ENCODE measurements at places on chromosomes 1 and 21. TPM values are rescaled to one million over a fixed set of nuclear protein-coding genes. Genes with fewer than 3 reads are reported as not detected.

DNA sequence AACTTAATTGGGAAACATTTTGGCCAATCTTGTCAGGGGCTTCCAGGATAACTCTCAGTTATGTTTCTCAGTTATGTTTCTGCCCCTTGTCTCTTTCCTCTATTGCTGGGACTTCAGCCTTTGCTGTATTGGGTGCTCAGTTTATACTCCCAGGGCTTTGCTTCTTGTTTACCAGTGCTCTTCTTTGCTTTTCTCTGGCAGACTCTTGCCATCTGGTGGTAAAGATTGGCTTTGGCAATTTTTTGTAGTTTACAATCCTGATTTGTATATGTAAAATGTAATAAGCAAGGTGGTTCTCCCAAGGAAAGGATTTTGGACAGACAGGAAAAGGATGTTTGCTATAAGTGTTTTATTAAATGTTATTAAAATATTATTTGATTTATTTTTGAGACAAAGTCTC lies 37.9 kb downstream of the FABP3 start:
- DNase-seq: no peak

DNA sequence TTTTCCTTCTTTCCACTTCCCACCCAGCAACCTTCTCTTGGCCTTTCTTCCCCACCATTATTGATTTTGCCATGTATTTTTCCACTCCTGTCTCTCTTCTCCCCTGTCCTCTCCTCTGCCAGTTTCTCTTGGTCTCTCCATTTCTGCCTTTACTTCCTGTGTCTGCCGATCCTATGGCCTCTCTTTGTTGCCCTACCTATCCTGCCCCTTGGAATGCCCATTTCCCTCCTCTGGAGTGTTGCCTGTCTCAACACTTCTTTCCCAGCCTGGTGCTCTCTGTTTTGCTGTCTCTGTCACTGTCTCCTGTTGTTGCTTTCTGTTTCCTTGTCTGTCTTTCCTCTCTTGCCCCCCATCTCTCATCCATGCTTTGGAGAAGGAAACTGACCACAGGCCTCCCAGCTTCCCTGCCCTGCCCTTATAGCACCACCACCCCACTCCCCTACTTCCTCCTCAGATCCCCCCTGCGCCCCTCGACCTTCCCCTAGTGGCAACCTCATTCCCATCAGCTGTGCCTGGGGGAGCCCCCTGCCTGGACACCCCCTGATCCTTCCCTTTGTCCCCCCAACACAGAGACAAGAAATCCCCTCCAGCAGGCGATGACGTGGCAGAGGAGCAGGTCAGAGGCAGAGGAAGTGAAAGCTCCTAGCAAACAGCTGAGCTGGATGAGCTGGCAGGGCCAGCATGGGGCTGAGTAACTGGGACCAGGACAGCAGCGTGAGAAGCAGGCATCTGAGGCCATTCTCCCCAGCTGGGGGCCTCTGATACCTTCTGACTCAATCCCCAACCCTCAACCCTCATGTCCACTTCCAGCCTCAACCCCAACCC lies 6.6 kb upstream of the ETV3L start:
- DNase-seq: no peak

DNA sequence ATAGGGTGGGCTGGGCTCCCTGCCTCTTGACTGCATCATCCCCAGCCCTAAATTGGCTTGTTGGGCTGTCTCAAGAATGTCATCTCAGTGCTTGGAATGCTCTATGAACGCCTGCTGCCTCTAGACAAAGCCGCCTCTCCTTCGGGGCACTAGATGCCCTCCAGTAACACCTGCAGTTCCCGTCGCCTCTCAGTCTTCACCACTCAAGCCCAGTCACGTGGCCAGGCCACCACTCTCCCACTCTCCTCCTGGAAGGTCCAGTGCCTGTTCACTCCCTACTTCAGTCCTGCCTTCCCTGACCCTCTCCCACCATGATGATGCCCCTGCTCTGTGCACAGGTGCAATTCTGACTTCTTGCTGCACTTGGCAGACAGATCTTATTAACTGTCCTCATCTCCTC lies 7.0 kb downstream of the TAS1R2 start:
- DNase-seq: no peak

GRCh38 chr1:23563003-23563402 lies 3.7 kb upstream of the ID3 start:
- DNase-seq: no peak

DNA sequence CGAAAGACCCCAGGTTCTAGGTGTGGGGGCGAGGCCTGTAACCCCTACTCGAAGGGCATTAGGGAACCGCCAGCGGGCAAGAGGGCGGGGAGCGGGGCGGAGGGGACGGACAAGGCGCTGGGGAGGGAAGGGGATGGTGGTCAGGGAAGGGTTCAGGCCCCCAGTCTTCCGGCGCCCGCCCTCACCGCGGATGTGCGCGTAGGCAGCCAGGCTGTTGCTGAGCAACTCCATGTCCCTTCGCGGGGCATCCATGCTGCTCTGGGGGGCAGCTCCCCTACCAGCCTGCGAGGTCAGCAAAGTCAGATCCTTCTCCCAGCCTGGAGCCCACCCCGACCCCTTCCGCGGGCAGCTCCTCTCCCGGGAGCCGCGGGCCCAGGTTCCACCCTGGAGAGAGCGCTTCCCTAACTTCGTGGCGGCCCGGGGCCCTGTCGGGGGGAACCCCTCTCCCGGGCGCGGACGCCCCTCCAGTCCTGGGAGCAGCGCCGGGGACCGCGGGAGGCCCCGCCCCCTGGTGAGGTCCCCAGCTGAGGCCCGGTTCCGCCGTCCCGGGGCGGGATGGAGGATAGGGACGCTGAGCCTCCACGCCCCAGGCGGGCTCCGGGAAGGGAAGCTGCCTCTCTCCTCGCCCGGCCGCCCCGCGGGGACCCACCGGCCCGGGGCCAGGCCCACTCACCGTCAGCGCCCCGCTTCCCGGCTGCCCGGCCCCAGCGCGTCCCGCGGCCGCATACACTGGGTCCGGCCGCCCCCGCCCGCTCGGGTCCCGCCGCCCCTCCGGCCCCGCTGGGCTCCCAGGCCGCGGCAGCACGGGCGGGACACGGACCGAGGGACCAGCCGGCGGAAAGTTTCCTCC lies 434 bp downstream of the EVA1B start:
- no peak for DNase-seq

Gene NPHS2
- total RNA-seq: not detected

- no peak for DNase-seq
These were observed 12.2 kb downstream of the ATP1A4 start for GRCh38 chr1:160163615-160164014.

DNA sequence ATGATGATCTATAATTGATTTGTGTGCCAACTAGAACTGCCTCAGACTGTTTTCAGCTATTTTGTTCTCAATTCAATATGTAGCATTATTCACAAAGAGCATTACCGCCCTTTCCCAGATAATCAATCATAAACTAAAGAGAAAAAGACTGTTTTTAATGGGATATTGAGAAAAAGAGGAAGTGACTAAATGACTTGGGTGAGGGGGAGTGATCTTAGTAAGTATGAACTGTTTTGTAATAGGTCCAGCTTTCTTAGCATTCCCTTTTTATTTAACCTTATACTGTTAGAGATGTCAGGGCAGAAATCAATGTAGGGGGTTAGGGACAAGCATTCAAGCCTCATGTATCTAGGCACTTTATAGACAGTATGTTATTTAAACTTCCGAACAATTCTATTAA lies 157.8 kb upstream of the DPYD start:
- DNase-seq: no peak

Gene ALPL
- total RNA-seq: 4.4 TPM

DNA sequence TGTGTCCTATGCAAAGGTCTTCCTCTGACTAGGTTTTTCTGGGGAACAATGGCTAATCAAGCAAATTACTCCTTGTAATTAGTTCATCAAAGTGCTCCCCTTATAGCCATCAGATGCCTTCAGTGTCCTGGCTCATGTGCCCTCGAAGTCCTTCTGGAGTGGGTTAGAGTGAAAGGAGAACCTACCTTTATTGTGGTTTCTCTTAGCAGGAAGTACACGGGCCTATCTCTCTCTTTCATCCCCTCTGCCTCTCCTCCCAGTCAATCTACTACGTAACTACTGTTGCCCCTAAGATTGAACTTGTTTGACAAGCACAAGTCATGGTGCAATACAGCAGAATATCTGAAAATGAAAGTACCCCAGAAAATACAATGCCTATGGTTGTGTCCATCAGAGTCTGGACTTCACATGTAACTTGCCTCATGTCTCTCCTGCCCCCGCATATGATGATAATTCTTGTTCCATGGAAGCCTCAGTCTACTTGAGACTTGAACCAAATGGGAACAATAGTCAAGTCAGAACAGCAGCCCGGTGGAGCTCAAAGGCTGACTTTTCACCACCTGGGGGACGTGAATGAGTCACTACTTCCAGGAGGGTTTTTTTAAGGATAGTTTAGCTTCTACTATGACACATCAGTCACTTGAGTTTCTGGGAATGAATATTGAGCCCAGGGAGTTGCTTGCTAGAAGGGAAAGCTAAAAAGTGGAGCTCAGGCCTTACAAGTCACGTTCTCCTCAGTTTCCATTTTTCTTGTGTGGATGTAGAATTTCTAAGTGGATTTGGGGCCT lies 243.6 kb downstream of the TNR start:
- DNase-seq: no peak

GRCh38 chr1:155694167-155694566 lies 5.3 kb downstream of the DAP3 start:
- DNase-seq: no peak

GRCh38 chr1:42324398-42325013 lies 10.5 kb downstream of the FOXJ3 start:
- no peak for DNase-seq

DNA sequence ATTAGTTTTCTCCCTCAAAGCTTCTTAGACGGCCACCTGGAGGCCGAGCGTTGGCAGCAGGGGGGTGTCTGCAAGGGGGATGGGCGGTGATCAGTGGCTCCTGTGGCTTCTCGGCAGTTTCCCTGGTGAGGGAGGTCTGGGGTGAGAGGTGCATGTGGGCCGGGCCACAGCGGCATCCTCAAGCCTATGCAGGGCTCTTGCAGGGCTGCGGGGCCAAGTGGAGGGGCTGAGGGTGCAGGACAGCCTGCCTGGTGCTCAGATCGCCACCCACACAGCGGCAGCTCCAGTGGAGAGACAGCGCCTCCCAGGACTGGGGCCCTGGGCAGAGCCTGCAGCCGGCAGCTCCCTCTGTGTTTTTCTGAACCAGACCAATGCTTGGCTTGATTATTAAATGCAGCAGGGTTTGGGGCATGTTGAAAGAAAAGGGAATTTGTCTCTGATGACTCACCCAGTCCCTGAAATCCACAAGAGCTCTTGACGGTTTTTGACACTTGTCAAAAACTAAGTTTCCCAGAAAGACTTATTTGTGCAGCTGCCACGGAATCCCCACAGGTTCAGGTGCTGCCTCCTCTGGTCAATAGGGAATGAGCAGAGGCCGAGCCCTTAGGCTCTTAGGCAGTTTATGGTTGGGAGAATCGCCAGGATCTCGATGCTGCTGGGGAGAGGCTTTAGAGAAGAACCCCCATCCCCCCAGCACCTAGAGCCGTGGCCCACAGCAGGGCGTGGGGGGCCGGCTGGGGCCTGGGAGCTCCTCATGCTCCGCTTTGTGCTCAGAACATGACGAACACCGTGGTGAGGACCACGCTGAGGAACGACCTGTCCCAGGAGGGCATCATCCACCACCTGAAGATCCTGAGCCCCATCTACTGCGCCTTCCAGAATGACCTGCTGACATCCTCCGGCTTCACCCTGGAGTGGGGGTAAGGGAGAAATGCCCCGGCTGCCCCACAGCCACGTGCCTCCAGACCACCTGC lies 54.7 kb downstream of the UMODL1 start:
- DNase-seq: no peak

DNA sequence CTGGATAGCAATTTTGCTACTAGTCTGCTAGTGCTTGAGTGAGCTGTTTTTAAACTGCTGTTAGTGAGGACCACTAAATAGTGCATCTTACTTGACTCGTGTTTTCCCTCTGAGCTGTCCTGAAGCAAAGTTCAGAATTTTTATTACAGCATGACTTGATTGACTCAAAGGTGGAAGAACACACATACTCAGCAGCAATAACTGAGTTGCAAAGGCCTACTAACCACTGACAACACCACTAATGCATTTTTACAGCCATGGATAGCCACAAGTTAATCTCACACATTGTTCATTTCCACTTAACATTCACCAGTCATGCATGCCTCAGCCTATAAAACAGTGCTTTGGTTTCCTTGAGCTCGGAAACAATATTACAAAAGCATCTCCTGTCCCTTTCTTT lies 148.7 kb downstream of the RUNX1 start:
- no peak for DNase-seq

- no peak for DNase-seq
These were observed 758.5 kb upstream of the NEGR1 start for GRCh38 chr1:73040811-73041210.

Gene FAM3B
- not detected for total RNA-seq

- DNase-seq: no peak
These were observed 352.5 kb downstream of the HHAT start for GRCh38 chr1:210681158-210681557.

Gene PTGER3
- total RNA-seq: 14.4 TPM

Gene CAPN8
- total RNA-seq: not detected

DNA sequence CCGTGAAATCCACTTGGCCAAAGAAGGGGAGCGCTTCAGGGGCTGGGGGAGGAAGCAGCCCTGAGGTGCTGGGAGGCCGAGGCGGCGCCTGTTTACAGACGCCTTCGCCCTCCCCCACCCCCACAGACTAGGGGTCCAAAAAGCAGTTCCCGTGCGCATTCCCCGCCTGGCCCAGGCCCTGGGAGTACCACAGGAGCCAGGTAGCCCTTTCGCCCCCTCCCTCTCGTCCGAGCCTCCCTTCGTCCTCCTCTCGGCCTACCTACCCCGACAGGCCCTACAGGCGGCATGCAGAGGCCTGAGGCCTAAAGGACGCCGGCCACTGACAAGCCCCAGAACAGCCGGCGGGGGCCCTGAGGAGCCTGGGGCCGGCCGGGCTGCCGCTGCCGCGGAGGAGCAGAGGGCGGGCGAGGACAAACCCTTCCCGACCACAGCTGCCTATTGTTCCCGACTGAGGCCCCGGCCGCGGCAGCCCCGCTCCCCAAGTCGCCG lies 522 bp downstream of the RC3H1 start:
- DNase-seq: no peak

- no peak for DNase-seq
These were observed 133.6 kb upstream of the SLC45A1 start for GRCh38 chr1:8184301-8184700.

Gene SGIP1
- 13.0 TPM for total RNA-seq

- no peak for DNase-seq
These were observed 211.6 kb upstream of the POU3F1 start for GRCh38 chr1:38258085-38258627.

DNA sequence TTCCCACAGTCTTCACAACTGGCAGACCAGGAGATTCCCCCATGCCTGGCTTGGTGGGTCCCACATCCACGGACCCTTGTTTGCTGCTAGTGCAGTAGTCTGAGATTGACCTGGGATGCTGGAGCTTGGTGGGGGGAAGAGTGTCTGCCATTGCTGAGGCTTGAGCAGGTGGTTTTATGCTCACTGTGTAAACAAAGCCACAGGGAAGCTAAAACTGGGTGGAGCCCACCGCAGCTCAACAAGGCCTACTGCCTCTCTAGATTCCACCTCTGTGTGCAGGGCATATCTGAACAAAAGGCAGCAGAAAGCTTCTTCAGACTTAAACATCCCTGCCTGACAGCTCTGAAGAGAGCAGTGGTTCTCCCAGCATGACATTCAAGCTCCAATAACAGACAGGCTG lies 177.3 kb upstream of the ETV3 start:
- DNase-seq: no peak
